ENCODE measurements at places on chromosomes 7 and 10. TPM values are rescaled to one million over a fixed set of nuclear protein-coding genes. Genes with fewer than 3 reads are reported as not detected.

SEMA4G gene
- 9.0 TPM for total RNA-seq

CHST12 gene
- total RNA-seq, result 11.7 TPM

GRM3 gene
- total RNA-seq, result not detected

CLRN3 gene
- total RNA-seq, result not detected

CNTNAP2 gene
- not detected for total RNA-seq

EBLN1 gene
- not detected for total RNA-seq

ERVW-1 gene
- total RNA-seq, result not detected

CAV2 gene
- 188 TPM for total RNA-seq

MMD2 gene
- not detected for total RNA-seq

UNCX gene
- not detected for total RNA-seq

AMPH gene
- 0.10 TPM for total RNA-seq

WNT8B gene
- not detected for total RNA-seq

PILRA gene
- total RNA-seq, result 6.3 TPM

HOGA1 gene
- total RNA-seq, result 1.8 TPM

SFRP4 gene
- 5.0 TPM for total RNA-seq

CCL24 gene
- total RNA-seq, result not detected
